ENCODE measurements at places on chromosomes 13 and 19.
A peak's percentile ranks its signal among the peaks of the same experiment; 100 is the strongest.

- DNase-seq, result no peak
Measured at GRCh38 chr19:1658150-1659083, 6.0 kb upstream of the TCF3 start.

DNA sequence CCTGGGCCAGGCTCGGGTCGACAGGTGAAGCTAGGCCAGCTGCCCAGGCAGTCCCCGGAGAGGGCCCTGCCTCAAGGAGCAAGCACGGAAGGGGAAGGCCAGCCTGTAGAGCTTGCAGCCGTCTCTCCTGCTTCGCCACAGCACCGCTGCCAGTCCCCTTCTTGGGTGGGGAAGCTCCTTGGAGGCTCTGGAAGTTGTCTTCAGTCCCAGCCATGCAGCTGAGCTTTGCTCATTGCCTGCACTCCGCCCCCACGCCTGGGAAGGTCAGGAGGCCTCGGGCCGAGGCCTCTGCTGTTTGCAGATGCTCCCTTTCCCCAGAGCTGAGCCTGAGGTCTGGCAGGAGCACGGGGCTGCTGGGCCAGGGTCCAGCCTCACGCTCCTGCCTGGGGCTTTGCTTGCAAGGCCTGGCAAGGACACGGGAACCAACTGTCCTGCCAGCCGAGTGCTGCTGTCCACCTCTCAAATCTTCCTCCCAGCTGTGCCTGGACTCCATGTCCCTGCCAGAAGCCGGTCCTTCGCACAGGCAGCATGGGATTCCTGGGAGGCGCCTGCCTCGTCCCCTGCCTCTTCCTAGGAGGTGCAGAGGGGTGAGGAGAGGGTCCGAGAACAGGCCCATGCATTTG, 13.3 kb downstream of the PLEKHF1 start:
- no peak for DNase-seq

GRCh38 chr13:61094865-61095264, 320.8 kb downstream of the PCDH20 start:
- DNase-seq, result no peak

- peak; percentile 72 for DNase-seq
Measured at GRCh38 chr13:99228737-99229691, 28.4 kb downstream of the UBAC2 start.

DNA sequence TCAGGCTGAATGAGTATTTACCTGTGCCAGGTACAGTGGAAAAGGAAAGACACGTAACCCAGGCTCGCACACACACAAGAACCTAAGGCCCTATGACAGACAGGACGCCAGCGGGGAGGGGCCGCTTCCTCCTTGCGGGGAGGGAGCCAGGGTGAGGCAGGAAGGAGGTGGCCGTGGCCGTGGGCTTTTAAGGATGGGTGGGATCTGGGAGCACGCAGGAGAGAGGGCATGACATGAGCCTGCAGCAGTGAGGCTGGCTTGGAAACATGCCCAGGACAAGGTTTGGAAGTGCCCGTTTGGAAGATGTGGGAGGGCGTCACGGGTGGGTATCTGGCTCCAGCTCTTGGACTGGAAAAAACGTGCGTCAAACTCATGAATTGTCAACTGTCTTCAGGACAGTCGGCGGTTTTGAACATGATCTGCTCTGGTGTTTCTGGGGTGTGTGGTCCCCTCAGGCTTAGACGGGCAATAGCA, 20.1 kb downstream of the SH3GL1 start:
- DNase-seq, result peak; percentile 56

GRCh38 chr13:31172535-31172934, 10.8 kb upstream of the HSPH1 start:
- no peak for DNase-seq

GRCh38 chr13:67228916-67229315, 1.2 kb downstream of the PCDH9 start:
- DNase-seq, result no peak

GRCh38 chr13:72983085-72983768, 75.6 kb upstream of the KLF5 start:
- DNase-seq, result no peak

DNA sequence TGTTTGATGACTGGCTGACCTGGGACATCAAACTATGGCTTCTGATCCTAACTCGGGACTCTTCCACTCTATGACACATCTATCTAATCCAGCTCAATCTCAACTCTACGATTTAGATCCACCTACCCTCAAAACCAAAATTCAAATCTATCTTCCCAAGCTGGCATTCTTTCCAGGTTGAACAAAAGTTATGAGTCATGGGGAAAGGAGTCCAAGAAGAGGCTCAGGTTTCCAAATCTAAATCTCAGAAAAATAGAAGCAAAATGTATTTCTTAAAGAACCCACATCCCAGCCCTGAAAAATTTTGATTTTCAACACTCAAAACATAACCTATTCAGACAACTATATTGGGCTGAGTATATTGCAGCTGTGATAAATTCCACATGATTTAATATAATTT, 143.9 kb upstream of the IPO5 start:
- no peak for DNase-seq

GRCh38 chr19:45873219-45873772, 9.2 kb downstream of the FOXA3 start:
- DNase-seq, result no peak

GRCh38 chr19:46954993-46955812, 64.4 kb upstream of the NPAS1 start:
- DNase-seq, result peak; percentile 44

DNA sequence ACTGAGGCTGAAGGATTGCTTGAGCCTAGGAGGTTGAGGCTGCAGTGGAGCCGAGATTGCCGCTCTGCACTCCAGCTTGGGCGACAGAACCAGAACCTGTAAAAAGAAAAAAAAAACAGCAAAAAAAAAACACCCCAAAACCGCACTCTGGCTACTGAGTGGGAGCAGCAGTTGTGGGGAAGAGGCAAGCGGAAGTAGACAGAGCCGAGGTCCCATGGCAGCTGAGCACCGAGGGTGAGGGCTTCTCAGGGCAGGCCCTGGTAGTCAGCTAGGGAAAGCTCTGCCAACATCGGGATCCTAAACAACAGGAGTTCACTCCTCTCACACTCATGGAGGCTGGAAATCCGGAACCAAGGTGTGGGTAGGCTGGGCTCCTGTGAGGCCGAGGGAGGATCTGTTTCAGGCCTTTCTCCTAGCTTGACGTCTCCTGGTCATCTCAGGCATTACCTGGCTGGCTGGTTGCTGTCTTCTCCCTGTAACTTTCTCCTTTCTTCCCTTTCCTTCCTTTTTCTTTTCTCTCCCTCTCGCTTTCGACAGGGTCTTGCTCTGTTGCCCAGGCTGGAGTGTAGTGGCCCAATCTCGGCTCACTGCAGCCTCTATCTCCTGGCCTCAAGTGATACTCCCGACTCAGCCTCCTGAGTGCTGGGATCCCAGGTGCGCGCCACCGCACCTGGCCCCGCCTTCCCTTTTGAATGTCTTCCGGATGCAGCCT, 15.8 kb upstream of the LATS2 start:
- no peak for DNase-seq

DNA sequence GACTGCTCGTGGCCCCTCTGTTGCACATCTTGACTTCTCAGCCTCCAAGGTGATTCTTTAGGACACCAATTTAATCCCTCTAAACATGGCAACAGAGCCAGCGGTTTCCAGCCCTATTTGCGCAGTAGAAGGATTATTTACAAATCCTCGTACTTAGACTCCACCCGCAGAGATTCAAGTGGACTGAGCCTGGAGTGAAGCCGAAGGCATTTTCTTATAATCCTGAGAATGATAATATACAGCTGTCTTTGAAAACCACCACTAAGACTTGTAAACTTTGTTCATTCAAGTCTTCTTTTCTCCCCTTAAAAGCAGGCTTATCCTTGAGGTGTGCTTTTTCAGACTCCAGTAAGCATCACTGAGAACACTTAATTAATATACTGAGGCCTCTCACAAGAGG, 4.8 kb upstream of the DPRX start:
- DNase-seq, result no peak

DNA sequence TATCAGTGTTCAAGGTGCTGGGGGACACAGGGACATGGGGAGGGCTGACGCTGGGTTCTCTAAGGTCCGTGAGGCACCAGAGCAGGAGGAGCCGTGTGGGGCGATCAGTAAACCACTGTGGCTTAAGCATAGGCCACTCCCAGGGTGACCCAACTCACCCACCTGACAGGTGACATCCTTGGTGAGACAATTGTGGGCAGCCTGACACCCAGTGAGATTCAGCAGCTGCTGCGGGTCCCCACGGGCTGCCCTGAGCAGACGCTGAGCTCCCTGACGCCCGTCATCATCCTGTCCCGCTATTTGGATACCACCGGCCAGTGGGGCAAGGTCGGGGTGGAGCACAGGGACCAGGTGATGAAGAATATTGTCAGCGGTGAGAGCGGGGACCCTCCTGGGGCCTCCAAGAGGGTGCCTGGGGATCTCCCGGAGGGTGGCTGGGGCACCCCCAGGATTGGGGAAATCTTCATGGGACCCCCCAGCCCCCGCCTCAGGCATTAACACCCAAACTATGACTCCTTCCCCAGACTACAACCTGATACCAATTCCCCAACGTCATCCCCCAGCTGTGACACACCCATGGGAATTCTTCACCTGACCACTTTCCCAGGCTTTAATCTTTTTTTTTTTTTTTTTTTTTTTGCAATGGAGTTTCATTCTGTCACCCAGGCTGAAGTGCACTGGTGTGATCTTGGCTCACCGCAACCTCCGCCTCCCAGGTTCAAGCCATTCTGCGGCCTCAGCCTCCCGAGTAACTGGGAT, 33.3 kb upstream of the SHFL start:
- DNase-seq, result no peak

DNA sequence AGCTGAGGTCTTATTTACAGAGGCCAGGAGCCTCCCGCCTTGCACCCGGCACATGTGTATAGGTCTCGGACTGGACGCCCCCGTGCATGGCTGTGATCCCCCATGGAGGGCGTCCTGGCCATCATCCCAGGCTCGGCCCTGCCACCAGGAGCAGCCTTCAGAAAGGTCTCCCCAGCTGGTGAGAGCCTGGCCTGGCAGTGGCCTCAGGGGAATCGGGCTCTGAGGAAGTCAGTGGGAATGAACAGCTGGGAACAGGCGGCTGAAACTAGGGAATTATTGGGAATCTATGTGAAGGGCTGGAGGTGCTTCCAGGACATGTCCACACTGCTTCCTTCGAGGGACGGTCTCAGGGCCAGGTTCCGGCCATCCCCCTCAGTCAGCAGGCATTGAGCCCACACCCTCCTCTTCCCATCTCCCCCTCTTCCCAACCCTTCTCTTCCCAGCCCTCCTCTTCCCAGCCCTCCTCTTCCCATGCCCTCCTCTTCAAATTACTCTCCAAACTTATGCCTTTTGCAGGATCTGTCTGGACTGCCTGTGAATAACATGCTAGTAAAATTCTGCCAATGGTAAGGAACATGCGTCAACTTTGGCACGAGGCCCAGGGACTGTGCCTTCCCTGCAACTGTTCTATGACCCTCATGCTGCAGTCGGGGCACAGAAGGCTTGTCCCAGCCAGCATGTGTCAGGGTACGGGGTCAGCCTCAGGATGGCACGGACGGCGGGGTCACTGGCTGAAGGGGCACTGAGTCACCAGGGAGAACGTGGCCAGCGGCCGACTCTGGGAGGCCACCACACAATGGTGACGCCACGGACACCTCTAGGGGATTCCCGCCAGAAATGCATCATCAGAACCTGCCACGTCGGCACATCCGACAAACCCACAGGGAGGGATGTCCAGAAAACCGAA, 24.2 kb upstream of the C13orf46 start:
- DNase-seq, result no peak

DNA sequence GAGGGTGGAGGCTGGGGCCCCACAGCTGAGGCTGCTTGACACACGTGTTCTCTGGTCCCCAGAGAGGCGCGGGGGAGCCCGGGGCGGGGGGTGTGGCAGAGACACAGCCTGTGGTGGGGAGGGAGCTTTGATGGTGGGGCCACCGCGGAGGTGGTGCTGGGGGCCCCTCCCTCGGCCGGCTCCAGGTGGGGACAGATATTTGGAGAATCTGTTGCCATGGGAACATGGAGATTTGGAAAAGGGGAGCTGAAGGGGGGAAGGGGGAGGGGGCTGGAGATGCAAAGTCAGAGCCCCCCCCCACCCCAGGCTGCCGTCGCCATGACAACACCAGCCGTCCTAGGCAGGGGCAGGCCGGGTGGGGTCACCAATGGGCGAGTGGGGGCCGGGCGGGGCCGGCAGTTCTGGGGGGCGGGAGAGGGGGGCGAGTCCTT, 1.2 kb downstream of the PRKCG start:
- DNase-seq, result no peak

DNA sequence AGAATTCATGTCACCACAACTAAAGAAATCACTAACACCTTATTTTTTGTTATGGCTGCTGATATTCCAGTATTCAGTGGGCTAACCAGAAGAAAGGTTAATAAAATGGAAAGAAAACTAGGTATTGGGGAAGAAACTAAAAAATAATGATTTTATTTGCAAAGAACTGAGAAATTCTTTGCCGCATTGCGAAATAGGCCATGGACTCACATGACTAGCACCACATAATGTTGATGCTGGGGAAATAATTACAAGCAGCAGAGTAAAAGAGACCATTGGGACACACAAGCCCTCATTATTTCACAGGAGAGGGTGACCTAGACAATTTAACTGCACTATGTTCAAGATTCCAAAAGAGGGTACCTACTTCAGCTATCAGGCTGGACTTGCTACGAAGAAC, 1411.5 kb downstream of the SLITRK5 start:
- no peak for DNase-seq

- no peak for DNase-seq
Measured at GRCh38 chr19:7356899-7357627, 8.3 kb downstream of the ARHGEF18 start.

DNA sequence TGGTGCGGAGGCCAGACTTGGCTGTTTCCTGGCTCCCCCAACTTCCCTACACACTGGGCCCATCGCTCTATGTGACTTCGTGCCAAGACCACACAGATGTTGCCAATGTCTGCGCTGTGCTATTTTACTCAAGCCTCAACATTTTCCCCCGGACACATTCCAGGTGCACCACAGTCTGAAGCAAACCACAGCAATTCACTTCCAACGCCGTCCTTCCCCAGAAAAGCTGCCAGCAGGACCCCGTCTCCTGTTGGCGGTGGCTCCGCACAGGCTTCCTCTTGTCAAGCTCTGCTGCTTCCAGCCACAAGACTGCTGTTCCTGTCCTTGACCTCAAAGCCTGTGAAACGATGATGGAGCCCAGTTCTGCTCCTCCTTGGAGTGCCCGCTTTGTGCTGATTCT, 100.7 kb downstream of the CRYL1 start:
- DNase-seq, result no peak

DNA sequence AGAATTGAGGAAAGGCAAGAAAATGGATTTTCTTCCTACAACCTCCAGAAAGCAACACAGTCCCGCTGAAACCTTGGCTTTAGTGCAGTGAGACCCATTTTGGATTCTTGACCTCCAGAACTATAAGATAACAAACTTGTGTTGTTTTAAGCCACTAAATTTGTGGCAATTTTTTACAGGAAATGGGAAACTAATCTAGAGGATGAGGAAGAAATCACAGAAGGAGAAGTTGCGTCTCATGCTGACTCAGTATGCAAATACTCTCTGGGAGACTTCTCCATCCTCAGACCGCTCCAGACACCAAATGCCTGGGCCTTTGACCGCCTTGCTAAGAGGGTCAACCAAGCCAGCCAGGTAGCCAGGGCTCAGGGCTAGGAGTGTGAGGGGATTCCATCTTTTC, 13.1 kb upstream of the CEACAM16 start:
- no peak for DNase-seq

DNA sequence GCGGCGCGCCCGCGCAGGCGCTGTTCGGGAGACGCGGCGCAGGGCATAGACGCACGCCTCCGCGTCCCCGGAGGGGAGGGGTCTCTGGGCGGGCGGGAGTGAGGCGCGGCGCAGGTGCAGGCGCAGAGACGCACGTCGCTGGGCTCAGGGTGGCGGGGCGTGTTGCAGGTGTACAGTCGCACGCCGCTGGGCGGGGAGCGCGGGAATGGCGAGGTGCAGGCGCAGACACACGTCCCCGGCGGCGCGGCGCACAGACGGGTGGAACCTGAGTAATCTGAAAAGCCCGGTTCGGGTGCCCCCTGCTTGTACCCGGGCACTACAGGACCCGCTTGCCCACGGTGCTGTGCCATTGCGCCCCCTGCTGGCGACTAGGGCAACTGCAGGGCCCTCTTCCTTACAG, 44.7 kb downstream of the PLPP2 start:
- DNase-seq, result no peak

All from GM10248 (cell line).